ENCODE measurements at places on chromosomes 3 and 15.

DNA sequence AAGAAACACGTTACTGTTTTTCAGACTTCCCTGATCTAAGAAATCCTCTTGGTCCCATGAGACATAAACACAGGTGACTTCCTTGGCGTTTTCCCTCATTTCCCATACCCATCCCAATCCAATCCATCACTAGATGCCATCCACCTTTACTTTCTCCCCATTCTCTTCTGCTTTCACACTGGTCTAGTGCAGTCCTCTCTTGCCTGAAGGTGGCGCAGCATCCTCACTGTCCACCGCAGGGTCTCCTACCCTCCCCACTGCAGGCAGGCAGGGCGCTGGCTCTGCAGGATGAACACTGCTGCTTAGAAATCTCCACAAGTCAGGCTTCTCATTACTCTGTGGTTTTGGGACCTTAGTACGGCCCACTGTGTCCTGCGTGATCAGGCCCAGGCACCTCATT, 58.2 kb downstream of the RAB7A start:
- no peak for DNase-seq

- no peak for DNase-seq
Measured at GRCh38 chr15:86840996-86841395, 761.3 kb downstream of the AGBL1 start.

GRCh38 chr15:57697588-57697987, 8.9 kb upstream of the POLR2M start:
- no peak for DNase-seq

GRCh38 chr3:103511891-103512290, 1077.1 kb downstream of the ZPLD1 start:
- DNase-seq, result no peak

- DNase-seq, result no peak
Measured at GRCh38 chr3:128307781-128308469, 154.6 kb downstream of the EEFSEC start.

DNA sequence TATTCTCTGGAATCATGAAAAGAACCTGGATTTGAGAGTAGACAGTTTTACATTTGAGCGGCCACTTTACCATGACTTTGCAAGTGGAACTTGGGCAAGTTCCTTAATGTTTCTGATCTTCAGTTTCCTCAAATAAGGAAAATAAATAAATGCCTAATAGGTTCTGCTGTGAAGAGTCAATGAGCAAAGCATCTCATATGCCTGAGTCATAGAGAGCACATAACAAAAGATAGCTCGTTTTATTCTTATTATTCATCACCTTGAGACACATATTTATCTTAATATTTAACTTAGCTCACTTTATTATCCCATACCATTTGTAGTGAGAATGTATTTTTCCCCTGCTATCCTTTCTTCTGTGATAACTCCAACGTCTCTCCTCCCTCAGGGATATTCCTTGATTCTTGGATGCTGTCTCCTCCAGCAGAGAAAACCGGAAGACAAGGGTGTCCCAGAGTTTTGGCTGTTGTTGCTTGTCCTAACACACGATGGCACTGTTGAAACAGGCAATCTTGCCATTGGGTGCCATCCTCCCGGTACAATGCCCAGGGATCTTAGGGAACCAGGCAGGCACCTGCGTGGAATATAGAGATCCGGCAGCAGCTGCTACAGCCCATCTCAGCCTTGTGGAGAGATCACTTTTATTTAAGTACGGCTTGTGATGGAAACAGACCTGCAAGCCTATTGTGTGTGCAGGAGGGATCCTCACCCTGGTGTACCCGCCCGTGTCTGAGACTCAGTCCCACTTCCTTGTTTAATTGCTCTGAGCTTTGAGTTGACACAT, 33.3 kb upstream of the VPS33B start:
- peak; percentile 29 for DNase-seq

DNA sequence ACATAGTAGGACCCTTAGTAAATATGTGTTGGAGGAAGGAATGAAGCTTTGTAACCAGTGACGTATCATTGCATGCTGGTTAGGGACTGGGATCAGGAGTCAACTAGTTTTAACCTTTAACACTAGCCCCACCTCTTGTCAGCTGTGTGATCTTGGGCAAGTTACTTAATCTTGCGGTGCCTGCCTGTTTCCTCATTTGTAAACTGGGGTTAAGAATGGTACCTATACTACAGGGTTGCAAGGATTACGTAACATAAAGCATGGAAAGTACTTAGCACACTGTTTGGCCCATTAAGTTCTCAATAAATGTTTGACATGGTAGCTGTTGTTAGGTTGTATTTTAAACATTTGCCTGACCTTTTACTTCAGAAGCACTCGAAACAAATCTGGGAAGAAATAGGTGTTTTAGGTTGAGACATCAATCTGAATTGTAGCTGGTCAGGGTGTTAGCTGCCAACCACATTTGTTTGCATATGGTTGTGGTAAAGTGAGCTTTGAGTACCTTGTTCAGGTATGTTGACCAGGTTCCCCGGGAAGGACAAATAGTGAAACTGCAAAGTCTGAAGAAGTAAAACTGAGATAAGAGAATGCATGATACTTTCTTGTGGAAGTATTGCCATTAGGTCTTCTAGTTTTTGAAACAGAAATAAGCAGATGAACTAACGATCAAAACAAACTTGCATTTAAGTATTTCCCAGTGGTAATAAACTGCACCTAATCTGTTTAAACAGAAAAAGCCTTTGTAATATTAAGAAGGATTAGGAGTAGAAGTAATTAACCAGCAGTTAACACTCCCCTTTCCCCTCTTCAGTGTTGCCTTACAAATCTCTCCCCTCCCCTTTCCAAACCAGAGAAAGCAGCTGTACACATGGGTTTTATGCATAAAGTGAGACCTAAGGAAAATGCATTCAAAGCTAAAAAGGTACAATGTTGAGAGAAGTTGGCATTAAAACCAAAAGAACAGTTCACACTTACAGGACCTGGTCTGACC, 25.8 kb upstream of the SCAANT1 start:
- DNase-seq, result no peak
